ENCODE measurements at places on chromosomes 16 and 17. TPM values are rescaled to one million over a fixed set of nuclear protein-coding genes. Genes with fewer than 3 reads are reported as not detected.

DNA sequence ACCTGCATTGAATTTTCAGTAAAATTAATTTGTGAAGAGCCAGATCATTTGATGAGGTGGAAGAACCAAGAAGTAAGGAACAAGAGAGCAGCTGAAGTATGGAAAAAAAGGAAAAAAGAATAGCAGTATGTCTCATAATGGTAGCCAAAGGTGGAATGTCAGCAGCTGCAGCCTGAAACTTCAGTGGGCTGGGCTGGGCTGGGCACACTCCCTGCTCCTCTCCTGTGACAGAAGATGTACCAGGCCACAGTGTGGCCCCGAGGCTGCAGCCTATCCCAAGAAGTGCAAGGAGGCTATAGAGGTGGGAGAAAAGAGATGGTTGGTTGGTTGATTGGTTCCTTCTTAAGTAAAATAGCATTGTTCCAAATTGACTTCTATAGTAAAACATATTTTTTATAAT is 84.5 kb downstream of the TNRC6C start:
- no peak for DNase-seq

DNA sequence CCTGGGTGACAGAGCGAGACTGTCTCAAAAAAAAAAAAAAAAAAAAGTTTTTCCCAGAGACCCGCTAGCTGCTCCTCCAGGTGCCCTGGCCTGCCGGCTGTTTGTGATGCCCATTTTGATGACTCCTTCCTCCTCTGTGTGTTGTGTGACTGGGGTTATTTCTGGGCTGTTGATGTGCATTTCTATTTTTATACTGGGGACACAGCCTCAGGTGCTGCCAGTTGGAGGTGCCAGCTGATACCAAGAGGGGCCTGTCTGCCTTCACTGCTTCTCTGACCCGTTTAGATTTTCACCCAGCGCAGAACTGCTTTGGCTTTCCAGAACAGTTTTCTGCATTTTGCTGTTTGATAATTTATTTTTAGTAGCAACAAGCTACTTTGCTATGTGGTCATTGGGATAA is 6.7 kb downstream of the PLA2G15 start:
- DNase-seq = peak; percentile 60

- no peak for DNase-seq
Observed at GRCh38 chr16:31473264-31473984, 1.5 kb downstream of the TGFB1I1 start.

GRCh38 chr16:81826523-81826922 is 47.4 kb downstream of the PLCG2 start:
- no peak for DNase-seq

DNA sequence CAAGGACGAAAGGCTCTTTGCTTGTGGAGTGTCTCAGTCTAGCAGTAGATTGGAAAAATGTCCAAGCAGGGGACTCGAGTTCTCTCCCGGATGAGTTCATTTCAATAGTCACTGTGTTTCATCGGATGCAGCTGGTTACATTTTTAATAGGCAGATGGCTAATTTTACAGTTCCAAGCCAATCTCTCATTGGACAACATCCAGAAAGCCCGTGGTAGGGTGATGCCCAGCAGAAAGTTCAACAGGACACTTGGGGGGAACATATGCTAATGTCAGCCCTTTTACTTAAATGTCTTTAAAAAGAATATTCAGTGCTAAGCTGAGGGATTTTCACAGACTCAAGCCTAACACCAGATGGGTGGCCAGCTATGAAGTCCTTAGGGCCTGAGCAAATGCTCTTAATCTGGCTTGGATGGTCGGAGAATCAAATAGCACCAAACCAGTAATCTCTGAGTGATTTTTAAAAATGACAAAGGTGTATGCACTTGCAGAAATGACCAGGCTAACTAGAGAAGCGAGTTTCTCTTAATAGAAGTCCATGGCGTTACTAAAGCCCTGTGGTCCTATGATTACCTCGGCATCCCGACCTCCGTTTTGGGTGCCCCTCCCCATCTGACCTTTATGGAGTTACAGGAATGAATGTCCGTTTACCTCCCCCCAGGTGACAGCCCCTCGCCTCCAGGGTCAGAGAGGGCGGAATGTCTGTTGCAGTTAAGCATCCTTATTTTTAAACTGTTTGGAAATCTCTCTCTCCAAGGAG is 289.2 kb upstream of the SALL1 start:
- peak; percentile 39 for DNase-seq

DNA sequence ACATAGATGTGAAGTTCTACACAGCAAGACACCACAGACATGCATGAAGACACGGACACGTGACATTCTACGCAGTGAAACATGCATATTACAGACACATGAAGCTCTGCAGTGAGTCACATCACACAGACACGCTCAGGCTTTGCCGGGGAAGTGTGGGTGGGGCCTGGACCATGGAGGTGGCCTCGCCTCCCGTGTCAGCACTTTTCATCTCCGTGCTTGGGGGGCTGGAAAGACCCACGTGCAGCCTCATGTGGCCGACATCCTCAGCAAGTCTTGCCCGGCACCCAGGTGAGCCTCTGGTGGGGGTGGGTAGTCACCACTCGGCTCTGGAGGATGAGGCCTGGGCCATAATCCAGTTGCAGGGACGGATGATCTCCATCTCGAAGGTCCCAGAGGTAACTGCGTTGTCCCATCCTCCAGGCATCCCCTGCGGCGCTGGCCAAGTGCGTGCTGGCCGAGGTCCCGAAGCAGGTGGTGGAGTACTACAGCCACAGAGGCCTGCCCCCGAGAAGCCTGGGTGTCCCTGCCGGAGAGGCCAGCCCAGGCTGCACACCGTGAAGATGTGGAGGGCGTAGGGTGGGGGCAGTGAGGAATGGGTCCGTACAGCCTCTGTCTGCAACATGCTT is 17.3 kb upstream of the DPEP1 start:
- no peak for DNase-seq

GRCh38 chr17:37676115-37676925 is 33.1 kb upstream of the DDX52 start:
- no peak for DNase-seq

DNA sequence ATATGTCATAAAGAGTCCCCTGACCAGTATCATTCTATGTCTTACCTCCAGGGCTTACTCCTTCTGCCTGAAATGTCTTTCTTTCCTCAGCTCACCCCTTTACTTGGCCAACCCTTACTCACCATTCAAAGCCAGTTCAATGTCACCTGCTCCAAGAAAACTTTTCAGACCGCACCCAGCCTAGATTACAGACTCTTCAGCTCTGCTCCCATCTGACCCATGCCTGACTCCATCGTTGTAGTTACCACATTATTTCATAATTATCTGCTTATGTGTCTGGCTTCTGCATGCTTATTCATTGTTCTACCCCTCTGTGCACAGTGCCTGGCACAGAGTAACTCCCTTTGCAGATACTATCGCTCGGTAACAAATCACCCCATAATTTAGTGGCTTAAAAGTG is 62.5 kb upstream of the TOB1 start:
- DNase-seq = no peak

DNA sequence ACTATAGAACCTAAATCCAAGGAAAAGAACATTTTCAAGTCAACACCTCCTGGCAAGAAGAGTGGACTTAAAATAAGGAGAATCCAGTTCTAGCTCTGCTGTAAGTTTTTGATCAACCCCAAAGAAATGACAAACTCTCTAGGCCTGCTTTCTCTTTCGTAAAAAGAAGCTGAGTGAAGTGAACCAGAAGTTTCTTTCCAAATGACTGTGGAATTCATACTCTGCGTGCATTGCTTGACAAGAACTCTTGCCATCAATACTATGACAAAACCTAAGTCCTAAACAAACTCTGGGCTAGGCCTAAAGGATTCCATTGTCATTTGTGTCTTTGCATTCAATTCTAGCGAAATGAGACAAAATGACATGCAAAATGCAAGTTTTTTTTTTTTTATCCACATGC is 187.5 kb upstream of the SOX9 start:
- DNase-seq = no peak

DNA sequence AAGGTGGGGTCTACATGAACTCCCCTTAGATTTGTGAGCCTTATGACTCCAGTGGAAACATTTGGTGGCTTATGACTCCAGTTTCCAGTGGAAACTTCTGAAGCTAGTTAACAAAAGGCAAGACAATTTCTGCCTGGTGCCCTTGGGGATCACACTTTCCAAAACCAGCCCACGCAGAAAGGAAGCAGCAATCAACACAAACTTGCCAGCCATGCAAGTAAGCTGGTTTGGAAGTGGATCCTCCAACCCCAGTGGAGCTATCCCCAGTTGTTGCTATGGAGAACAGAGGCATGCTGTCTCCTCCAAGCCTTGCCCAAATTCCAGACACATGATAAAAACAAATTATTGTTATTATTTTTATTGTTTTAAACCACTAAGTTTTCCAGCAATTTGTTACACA is 130.9 kb downstream of the CDH11 start:
- DNase-seq = no peak

GRCh38 chr16:72728516-72728915 is 319.4 kb downstream of the ZFHX3 start:
- DNase-seq = no peak

DNA sequence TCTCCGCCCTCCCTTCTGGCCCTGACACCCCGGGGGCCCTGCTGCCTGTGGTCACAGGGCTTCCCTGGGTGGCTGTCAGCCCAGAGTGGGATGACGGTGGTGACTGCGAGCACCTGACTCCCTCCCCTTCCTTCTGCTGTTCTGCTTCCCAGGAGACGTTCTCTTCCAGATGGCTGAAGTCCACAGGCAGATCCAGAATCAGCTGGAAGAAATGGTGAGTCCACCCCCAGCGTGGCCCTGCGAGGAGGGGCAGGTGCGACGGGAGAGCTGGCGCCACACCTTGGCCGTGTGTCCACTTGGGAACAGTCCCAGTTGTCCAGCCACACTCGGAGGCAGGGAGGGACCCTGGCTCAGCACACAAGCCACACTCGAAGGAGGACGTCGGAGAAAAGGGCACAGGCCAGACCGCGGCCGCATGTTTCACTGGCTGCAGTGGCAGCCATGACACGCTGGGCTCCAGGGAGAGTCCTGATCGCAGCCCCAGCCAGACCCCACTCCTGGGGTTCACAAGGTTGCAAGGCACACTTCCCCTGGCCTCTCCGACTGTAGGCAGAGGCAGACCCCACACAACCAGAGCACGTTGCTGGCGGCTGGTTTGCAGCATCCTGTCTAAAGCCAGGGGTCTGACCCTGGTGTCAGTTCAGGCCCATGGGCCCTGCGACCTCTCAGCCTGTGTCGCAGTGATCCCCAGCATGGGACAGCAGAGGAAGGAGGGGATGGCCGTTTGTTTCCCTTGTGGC is 49.9 kb downstream of the BAIAP2 start:
- no peak for DNase-seq

DNA sequence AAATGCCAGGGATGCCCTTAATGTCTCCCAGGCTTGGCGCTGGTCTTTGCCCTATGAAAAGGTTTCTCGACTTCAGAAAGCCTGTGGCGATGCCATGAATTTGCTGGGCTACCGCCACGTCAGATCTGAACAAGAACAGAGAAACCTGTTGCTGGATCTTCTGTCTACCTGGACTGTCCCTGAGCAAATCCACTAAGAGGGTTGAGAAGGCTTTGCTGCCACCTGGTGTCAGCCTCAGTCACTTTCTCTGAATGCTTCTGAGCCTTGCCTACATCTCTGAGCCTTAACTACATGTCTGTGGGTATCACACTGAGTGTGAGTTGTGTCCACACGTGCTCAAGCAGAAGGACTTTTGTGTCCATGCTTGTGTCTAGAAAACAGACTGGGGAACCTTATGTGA is 11.4 kb downstream of the CHST4 start:
- peak; percentile 26 for DNase-seq

- no peak for DNase-seq
Observed at GRCh38 chr17:8488901-8489300, 53.2 kb downstream of the NDEL1 start.

DNA sequence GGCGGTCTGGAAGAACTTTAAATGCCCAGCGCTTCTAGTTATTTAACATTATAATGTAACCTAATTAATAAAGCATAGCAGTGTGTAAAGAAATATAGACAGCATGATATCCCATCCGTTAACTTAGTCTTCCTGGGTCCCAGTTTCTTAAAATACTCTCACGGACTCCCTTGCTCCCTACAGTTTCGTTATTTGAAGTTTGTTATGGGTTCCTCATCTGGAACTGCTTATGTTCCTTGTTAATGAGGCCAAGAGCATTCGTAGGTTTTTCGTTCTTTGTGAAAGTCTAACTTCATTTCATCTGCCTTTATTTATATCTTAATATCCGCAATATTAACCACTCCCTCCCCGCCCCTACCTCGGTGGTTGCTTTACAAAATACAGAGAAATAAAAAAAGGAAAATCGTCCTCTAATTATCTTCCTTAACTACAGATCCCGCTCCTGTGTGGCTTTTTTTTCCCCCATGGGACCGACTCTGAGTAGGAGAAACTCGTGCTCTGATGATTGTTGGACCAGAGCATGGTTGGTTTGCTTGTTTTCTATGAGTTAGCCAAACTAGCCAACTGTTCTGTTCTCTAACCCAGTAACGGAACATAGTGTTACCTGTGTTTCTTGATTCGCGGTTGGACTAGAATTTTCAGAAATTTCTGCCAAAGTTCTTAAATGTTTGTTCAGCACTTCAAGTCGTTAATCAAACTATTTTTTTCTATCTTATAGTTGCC is 863 bp downstream of the ADPRM start:
- peak; percentile 32 for DNase-seq

The ZNF19 gene
- 2.6 TPM for total RNA-seq

The ATP1B2 gene
- total RNA-seq = 0.92 TPM

The GLOD4 gene
- 90.3 TPM for total RNA-seq

The CLEC3A gene
- total RNA-seq = not detected

The PTX4 gene
- total RNA-seq = 1.5 TPM

The ABCA6 gene
- 50.7 TPM for total RNA-seq

The KRT14 gene
- 738 TPM for total RNA-seq

The TMEM114 gene
- not detected for total RNA-seq

Data from tongue (tissue), 3 donors.